ENCODE measurements at places on chromosomes 12 and 14.

DNA sequence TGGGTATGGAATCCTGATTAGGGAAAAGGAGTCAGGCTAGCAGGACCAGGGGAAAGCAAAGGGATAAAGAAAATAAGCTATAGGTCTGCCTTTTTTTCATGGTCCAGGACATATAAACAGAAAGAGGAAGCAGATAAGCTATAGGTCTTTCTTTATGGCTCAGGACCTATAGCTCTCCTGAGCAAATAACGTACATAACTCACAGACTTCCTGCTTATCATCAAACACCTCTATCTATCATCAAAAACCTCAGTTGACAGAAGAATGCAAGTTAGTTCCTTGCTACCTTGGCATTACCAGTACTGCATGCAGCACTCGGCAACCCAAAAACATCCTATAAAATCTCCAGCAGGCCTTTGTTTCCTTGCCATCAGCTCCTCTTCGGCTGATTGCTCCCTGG is 238.7 kb upstream of the OR4E1 start:
- no peak for DNase-seq

DNA sequence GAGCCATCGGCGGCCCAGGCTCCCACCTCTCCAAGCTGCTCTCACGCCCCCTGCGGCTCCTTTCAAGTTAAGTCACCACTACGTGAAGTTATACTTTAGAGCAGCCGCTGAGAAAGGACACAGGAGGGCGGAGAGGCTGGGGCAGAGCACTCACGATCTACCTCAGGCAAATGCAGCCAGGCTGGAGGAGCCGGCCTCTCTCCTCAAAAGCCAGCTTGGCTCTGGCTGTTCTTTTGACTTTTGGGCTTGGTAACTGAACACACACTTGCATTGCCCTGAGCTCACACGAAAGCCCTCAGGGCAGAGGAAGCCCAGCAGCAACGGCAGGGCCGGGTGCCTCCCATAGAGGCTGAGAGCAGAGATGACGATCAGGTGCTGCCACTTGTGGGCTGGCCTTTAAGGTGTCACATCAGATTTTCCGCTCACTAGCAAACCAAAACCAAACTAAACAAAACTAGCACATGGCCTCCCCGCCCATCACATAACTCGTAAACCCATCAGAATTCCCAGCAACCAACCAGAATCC is 75.2 kb downstream of the PITPNM2 start:
- no peak for DNase-seq

- DNase-seq, result no peak
Measured at GRCh38 chr12:115930336-115930735, 347.2 kb downstream of the MED13L start.

DNA sequence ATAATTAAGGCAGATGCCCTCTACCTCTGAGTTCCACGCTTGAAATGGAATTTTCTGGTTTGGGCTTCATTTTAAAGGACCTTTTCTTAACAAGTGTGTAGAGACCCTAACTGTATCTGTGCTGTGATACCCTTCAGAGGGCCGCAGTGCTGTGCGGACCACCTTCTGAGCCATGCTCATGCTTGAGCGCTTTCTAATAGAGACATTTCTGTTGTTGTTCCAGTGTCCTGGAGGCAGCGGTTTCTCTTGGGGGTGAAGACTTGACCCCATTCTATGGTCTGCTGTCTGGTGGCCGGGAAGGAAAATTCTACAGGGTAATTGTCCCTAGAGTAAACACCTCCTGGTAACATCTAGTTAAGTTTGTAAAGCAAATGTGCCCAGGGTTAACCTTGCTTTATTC is 46.7 kb upstream of the BCL7A start:
- DNase-seq, result no peak

DNA sequence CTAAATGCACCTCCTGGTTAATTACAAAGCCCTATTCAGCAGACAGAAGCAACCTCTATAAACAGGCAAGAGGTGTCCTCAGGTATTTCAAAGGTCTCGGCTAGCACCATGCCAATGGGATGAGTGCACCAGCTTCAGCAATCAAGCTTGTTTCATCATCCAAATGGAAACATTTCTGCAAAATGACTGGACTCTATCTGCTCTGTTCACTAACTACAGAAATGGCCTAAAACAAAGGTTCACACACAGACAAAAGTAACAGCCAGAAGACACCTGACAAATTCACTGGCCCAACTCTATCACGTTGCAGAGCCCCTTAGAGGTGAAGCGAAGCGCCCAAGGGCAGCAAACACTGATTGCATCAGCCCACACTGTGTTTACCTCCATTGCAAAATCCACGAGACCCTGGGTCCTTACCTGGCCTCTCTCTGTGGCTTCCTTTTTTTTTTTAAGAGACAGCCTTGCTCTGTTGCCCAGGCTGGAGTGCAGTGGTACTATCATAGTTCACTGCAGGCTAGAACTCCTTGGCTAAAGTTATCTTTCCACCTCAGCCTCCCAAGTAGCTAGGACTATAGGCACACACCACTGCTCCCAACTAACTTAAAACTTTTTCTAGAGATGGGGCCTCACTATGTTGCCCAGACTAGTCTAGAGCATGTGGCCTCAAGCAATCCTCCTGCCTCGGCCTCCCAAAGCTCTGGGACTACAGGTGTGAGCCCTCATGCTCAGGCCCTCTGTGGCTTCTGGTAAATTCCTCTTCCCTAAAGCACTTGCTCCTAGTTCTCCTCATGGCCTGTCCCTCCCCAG is 8.5 kb upstream of the SYNE3 start:
- peak; percentile 33 for DNase-seq

- DNase-seq, result no peak
Measured at GRCh38 chr12:110050927-110051326, 2.6 kb upstream of the C12orf76 start.

- DNase-seq, result no peak
Measured at GRCh38 chr12:57158665-57159064, 11.2 kb upstream of the LRP1-AS start.

DNA sequence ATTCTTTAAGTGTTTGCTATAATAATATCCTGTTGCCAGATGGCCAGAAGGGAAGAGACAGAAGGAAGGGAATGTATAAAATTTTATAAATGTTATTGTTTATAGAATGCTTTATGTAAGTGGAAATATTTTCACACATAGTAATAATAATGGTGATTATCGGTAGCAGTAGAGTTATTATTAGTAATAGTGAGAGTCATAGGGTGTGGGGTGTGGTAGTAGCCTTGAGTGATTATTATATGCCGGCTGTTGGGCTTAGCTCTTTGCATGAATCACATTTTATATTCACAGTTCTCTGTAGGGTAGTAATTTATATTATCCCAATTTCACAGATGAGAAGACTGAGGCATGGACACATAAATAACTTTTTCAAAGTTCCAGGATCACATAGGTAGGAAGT is 391.4 kb downstream of the C12orf75 start:
- DNase-seq, result no peak

GRCh38 chr12:75611041-75611440 is 99.6 kb upstream of the KRR1 start:
- no peak for DNase-seq

GRCh38 chr12:110590806-110591326 is 7.7 kb upstream of the PPTC7 start:
- peak; percentile 86 for DNase-seq

GRCh38 chr12:111439657-111440151 is 34.0 kb downstream of the SH2B3 start:
- no peak for DNase-seq

GRCh38 chr14:89178800-89179535 is 238.1 kb downstream of the FOXN3 start:
- peak; percentile 40 for DNase-seq

DNA sequence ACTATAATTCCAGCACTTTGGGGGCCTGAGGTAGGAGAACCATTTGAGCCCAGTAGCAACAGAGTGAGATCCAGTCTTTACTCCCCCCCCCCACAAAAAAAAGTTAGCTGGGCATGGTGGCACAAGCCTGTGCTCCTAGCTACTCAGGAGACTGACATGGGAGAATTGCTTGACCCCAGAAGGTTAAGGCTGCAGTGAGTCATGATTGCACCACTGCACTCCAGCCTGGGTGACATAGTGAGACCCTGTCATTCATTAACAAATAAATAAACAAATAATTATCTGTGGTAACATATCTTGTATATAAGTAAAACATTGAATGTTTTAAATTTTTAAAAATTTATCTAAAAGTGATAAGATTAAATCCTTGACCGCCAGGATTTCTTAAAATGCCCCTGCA is 4.8 kb downstream of the ENTPD5 start:
- DNase-seq, result no peak

DNA sequence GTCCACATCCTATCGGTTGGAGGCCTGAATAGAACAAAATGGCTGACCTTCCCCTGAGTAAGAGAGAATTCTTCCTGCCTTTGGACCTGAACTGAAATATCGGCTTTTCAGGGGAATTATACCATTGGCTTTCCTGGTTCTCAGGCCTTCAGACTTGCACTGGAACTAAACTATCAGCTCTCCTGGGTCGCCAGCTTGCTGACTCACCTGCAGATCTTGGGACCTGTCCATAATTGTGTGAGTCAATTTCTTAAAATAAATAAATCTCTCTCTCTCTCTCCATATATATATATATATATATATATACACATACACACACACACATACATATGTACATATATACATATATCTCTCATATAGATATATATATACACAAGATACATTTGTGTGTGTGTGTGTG is 41.6 kb downstream of the KCNK10 start:
- no peak for DNase-seq

DNA sequence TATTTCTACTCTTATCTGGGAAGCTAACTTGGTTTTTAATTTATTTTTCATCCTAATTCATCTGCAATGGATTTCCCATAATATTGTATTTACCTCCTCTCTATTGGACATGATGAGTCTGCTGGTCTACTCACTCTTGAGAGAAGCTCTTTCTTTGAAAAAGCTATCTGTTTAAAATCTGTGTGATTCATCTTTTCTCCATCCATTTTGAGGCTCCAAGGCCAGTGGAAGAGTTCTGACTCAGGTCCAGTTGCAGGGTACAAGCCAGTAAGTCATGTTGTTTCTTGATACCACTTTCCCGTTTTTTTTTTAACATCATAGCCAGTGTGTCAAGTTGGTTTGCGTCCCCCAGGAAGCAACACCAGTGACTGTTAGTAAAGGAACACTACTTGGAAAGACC is 160.3 kb upstream of the BMP4 start:
- DNase-seq, result no peak

GRCh38 chr14:100077441-100077840 is 12.2 kb downstream of the EVL start:
- no peak for DNase-seq

DNA sequence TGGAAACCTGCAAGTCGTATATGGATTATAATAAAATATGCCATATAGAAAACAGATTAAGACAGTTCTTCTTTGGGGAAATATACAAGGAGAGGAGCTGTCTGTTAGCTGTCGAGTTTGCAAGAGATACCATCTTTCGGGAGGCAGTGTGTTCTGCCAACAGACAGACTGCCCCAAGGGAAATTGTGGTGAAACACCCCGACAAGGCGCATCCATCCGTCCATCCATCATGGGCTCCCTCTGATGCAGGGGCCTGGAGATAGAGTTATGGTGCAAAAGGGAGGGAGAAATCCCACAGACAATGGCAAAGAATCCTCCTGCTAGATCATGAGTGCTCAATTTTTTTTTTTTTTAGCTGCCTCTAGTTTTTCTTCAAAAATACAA is 156.3 kb downstream of the DPF3 start:
- DNase-seq, result peak; percentile 47

DNA sequence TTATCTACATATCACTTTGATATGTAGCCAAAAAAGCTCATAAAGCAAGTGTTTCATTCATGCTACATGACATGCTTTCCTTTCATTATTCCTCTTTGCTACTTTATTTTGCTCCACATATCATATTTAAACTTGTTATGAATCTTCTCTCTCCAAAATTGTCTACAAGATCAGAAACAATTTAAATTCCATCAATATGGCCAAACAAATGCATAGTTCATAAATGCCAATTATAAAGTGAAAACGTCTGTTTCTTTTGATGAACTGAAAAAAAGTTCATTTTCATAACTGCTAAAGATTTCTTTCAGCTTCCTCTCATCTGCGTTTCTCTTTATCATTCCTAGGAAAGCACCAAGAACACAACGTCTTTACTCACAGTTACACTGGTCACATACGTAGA is 22.8 kb downstream of the USP44 start:
- no peak for DNase-seq

DNA sequence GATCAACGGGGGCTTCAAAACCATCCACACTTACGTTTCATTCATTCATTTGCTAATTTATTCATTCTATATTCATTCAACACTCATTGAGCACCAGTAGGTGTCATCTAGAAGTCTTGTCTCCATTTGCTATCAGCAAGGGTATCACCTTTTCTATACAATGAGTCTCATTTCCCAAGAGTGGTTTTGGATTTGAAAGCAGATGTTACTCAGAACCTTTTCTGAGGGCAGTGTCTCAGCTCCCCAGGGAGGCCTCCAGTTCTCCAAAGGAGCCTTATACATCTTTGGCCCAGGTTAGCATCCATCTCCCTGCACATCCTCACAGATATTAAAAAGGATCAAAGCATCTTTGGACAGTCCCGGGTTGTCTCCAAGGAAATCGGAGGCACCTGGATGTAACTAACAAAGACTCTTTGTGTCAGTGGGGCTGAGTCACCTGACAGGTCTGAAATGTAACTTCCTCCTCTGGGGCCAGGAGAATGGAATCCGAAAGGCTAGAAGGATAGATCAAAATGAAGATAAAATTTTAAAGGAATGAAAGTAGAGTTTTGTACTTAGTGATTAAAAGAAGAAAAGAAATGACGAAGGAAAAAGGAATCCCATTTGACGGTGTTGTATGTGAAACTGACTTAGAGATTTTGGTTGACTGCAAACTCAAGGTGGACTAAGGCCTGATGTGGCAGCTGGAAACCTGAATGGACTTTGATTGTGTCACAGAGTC is 103.0 kb downstream of the VCPKMT start:
- no peak for DNase-seq

GRCh38 chr14:75460394-75460793 is 32.6 kb downstream of the JDP2 start:
- no peak for DNase-seq

DNA sequence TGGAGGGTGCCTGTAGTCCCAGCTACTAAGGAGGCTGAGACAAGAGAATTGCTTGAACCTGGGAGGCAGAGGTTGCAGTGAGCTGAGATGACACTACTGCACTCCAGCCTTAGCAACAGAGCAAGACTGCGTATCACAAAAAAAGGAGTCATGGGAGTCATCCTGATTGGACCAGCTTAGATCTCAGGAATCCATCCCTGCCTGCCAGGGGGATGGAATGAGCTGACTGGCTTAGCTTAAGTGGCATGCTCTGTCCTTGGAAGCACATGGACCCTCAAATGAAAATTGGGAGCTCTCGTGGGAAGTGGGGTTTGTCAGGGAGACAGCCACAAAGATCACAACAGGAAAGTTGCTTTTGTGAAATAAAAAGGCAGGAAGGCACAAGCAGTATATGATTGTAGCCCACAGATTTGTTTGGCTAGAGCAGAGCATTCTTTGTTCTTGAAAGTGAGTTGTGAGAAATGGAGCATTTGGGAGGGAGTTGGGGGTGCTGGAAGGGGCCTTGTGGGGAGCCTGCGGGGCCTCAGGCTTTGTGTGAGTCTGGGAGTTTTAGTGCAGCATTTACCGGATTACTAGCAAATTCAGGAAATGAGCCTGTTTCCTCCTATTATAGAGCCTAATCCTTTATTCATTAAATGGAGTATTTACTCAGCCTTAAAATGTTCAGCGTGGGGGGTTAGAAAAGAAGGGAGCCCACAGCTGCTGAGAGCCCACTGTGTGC is 30.7 kb downstream of the DGLUCY start:
- DNase-seq, result peak; percentile 75

GRCh38 chr12:117466677-117467362 is 105.4 kb upstream of the NOS1 start:
- DNase-seq, result no peak

GRCh38 chr12:70759161-70759918 is 122.1 kb upstream of the PTPRB start:
- no peak for DNase-seq

GRCh38 chr12:49873361-49873934 is 30.3 kb downstream of the FAIM2 start:
- no peak for DNase-seq

All from AG10803 (cell line).